M059J (cell line): ENCODE measurements at places on chromosomes 2 and 18. TPM values are rescaled to one million over a fixed set of nuclear protein-coding genes. Genes with fewer than 3 reads are reported as not detected.
A peak's percentile ranks its signal among the peaks of the same experiment; 100 is the strongest.

GRCh38 chr18:35458677-35459441 is 38.9 kb downstream of the INO80C start:
- DNase-seq: peak; percentile 94

Gene FAP
- 22.8 and 31.9 TPM in 2 replicates for total RNA-seq

GRCh38 chr2:170524828-170525565 is 190.1 kb upstream of the SP5 start:
- peak; percentile 32 for DNase-seq

Gene ANKRD30B
- total RNA-seq: 0.57 and 3.4 TPM in 2 replicates

Gene POLR1A
- total RNA-seq: 18.1 and 18.6 TPM in 2 replicates

Gene DES
- 0.37 TPM in 1 of 2 replicates, not detected in the other for total RNA-seq

Gene CHRND
- total RNA-seq: not detected in 2 replicates

Gene TSPYL6
- total RNA-seq: not detected in 2 replicates

DNA sequence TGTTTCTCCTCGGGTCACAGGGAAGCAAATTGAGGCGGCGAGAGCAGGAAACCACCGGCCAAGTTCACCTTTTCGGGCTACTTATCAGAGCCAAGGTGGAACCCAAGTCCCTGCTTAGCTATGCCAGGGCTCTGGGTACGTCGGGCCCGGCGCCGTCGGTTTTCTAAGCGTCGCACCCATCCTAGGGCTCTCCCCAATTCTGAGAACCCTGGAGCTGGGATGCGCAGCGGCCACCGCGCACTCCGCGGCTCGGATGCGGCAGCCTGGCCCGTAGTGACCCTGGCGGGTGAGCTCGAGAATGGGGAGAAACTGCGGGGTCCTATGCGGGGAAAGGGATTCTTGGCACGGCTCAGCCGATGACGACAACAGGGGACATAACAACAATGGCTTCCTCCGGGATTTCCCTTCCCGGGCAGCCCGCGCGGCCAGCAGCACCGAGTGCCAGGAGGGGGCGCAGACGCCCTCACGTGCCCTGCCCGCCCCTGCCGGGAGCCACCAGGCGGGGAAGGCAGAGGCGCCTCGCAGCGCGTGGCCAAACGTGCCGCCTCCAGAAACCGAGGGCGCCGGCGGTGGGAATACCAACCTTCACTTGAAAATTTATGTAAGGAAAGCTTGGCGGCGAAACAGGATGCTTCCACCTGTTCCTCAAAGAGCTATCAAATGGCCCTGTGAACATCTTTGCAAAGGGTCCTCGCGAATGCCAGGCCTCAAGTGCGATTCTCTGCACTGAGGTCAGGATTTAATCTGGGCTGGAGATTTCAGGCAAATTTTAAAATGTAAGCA is 2.1 kb upstream of the SLC30A3 start:
- peak; percentile 60 for DNase-seq

Gene SCN1A
- not detected in 2 replicates for total RNA-seq

Gene CD8A
- total RNA-seq: not detected in 2 replicates

Gene CTLA4
- total RNA-seq: not detected in 2 replicates

Gene SIX2
- 0.37 TPM in 1 of 2 replicates, not detected in the other for total RNA-seq

DNA sequence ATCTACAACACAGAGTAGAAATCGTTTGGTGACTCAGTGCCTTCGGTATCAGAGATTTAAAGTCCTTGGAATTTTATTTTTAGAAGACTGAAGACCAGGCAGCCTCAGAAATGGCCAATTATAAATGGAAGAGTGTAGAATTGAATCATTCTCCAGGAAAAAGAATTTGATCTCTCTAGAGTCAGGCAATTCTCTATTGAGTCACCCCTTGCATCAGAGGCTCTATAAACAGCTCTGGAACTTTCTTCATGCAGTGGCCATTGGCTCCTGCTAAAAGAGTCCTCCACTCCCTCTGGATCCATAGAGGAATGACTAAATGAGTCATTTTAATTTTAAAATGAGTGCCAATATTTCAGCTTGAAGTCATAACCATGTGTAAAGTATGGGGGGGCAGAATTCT is 816.2 kb downstream of the TDRD15 start:
- peak; percentile 48 for DNase-seq

- DNase-seq: no peak
These were observed 205.1 kb downstream of the NDUFA10 start for GRCh38 chr2:239819974-239820555.

Gene CFC1
- not detected in 2 replicates for total RNA-seq

Gene TRMT61B
- total RNA-seq: 12.2 and 18.2 TPM in 2 replicates

- peak; percentile 47 for DNase-seq
These were observed 20.8 kb downstream of the CCL20 start for GRCh38 chr2:227834423-227834822.

DNA sequence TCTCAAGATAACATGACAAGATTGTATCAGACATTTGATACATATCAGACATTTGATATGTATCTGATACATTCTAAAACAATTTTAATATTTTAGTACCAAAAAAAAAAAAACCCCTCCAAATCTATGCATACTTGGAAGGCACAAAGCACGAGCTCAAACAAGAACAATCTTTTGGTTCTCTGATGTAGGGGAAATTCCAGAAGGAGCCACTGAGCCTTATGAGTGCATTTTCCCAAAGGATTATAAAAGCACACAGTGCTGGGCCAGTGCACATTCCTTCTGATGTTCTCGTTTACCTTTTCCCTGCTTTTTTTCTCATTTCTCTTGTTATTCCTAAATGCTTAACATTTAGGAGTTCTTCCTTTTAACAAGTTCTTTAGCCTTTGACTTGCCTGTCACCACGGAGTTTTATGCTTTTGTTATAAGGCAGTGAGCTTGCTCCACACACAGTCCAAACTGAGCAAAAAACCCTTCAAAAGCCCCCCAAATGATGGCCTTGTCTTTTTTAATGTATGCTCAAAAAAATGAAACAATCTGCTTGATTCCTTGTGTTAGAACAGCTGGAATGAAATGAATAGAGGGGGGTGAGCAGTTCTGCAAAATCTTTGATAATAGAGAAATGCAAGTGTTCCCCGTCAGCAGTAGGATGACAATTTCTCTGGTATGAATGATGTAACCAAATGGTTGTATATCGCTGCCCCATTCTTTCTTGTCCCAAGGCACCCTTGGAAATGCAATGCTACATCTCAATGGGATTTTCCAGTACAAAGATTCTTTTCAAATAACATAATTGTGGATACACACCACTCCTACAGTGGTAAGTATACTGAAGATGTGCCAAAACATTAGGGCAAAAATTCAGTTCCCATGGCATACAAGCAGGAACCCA is 597.2 kb upstream of the ZEB2 start:
- no peak for DNase-seq

GRCh38 chr18:49444581-49444980 is 15.9 kb downstream of the DYM start:
- DNase-seq: no peak

DNA sequence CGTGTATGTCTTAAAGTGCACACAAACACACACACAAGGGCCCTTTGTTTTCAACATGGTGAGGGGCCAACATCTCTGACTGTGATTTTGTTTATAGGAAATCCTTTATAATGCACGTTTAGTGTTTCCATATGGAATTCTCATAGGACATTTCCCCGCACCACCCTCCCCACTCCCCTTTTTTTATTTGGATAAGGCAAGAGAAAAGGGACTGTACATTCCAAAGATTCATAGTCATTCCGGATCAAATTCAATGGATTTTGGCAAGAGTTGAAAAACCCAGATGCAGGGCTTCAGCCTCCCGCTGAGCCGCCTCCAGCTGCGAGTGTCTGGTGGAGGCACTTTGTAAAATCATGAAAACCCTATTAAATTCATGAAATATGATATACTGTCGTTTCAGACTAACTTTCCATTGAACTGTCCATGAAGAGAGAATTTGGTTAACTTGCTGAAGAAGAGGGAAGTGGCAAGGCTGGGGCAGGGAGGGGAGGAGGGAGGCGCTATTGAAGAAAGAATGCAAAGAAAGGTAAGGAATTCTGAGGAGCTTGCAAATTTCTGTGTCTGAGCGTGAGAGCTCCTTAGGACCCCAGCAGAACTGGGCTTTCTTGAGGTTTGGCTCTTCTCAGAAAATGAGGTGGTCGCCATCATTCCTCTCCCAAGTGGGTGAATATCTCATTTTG is 25.8 kb upstream of the SLC14A2 start:
- DNase-seq: peak; percentile 89

DNA sequence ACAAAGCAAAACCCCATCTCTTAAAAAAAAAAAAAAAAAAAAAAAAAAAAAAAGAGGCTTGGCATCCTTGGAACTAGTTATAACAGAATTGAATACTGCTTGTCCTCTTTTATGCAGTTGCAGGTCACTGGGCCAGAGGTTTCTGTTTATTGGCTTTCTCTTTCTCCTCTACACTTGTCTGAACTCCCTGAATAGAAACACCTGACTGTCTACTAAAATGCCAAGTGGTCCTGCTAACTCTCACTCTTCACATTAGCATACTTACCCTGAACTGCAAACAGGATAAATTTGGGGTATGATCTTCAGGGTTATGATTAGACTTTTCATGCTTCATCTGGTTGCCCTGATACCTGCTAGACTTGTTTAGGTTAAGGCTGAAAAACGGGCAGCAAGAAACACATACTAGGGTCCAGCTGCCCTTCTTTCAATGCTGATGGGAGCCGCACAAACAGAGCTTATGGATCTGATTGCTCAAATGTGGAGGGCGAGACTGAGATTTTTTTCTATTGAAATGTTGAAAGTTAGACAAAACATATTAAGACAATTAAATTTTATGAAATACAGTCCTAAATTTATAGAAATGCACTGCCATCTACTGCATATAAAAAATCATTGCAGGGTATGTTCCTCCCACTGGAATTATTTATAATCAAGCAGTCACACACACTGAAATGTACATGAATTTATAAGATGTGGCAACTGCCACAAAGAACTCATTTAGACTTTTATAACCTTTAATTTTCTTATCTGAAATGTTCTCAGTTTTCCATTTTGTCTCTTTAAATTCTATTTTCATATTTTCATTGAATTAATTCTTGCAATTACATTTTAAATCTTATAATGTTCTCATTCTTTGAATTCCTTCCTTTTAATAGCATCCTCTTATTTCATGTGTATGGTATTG is 40.8 kb downstream of the GTF3C3 start:
- DNase-seq: peak; percentile 20

Gene VIT
- total RNA-seq: 34.0 and 44.7 TPM in 2 replicates

DNA sequence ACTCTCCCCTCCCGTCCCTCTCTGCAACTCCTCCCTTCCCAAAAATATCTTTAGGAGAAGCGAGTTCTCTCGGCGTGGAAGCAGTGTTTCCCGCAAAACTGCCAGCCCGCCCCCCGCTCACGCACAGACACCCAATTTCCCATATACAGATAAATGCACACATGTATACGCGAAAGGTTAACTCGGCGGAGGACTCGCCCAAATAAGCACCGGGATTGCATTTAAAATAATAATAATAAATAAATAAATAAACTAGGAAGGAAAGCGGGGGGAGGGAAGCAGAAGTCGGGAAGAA is 70.0 kb upstream of the PSMD14 start:
- no peak for DNase-seq

Gene TXNDC2
- 0.44 and 1.6 TPM in 2 replicates for total RNA-seq

Gene STK36
- total RNA-seq: 8.2 and 11.9 TPM in 2 replicates
